ENCODE measurements at places on chromosomes 13 and 19.

GRCh38 chr19:3094601-3095440, 659 bp downstream of the GNA11 start:
- DNase-seq, result no peak

DNA sequence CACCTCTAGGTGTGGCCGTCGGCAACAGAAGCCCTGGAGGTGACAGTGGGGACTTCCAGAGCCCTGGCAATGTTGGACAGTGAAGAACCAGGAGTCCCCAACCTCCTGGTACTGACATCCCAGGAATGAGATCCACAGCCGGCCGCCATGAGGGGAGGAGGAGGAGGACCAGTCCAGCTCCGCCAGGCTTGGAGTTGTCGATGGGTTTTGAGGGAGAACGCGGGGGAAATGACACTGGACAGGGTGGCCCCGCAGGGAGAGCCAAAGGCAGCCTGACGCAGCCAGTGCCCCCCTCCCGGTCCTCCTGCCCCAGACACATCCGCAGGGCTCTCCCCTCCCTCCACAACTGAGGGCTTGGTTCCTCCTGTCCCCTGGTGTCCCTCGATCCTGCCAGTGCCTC, 57.9 kb downstream of the SPACA7 start:
- DNase-seq, result no peak

GRCh38 chr13:71685072-71685471, 181.9 kb downstream of the DACH1 start:
- no peak for DNase-seq

DNA sequence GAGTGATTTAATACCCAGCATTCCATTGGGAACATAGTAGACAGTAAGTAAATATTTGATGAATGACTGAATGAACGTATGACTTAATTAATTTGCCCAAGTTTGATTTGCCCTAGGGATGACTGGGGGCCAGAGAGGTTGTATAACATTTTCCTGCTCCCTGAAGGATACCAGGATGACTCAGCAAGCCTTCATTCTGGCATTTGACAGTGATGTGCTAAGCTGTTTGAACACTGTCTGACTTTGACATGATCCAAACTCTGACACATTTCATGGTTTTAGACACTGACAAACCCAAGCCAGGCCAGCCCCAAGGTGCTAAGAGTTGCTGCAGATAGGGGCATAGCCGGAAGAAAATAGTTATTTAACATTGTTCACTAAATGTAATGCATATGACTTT, 53.4 kb upstream of the KLF12 start:
- no peak for DNase-seq

GRCh38 chr13:67043901-67044300, 186.2 kb downstream of the PCDH9 start:
- no peak for DNase-seq

- no peak for DNase-seq
Measured at GRCh38 chr13:40434516-40435397, 231.7 kb downstream of the FOXO1 start.

DNA sequence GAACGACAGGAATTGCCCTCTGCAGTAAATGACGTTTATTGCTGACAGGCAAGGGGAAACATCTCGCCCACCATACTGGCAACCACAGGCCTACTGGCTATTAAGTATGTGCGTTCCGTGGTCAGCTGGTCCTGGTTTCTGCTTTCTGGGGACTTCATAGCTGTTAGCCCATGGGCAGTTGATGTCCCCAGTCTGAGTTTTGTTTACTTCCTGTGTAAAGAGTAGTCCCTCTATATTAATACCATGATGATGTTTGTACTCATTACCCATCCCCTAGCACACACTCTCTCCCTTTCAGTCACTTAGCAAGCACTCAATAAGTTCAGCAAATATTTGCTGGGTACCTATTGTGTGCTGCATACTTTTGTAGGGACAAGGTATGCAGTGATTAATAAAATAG, 6.5 kb upstream of the MIA start:
- DNase-seq, result no peak

- DNase-seq, result no peak
Measured at GRCh38 chr13:58018865-58019264, 387.3 kb downstream of the PCDH17 start.

GRCh38 chr13:112072534-112073244, 5.7 kb downstream of the SOX1 start:
- DNase-seq, result peak; percentile 90

- no peak for DNase-seq
Measured at GRCh38 chr13:95298971-95299621, 2.2 kb downstream of the ABCC4 start.

- DNase-seq, result no peak
Measured at GRCh38 chr19:12828494-12828893, 5.9 kb downstream of the RTBDN start.

DNA sequence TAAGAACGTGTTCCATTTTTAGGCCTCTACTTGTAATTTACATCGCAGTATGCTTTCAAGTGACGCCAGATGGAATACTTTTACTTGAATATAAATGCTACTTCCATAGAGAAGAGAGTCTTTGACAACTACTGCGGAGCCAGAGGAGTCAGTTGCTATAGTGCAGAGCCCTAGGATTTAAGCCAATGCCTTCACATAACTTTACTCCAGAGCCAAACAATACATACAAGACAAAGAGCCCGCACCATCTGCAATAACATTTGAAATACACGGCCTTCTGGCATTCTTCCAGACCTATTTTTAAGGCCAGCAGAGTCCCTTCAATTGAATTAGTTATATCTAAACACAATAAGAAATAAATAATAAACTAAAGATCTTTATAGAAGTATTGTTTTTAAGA, 59.4 kb downstream of the XPO4 start:
- no peak for DNase-seq

GRCh38 chr19:50358483-50359327, 6.7 kb downstream of the NAPSA start:
- DNase-seq, result peak; percentile 70

DNA sequence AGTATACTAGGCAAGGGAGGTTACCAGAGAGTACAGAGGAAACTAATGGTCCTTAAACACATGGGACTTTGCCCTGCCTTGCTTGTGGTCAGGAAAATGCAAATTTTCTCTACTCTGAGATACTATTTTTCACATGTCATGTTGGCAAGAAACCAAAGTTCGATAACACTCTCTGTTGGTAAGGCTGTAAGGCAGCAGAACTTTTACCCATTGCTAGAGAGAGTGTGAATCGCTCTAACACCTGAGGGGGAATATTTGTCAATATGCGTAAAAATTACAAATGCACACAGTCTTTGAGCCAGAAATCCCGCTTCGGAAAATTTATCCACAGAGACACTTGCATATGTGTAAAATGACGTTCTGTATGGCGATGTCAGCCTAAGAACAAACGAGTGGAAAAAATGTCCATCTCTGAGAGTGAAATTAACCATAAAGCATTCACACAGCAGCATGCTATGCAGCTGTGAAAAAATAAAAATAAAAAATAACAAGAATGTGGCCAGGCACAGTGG, 9.5 kb upstream of the RFX1 start:
- DNase-seq, result no peak

- DNase-seq, result peak; percentile 79
Measured at GRCh38 chr19:940591-941291, 14.9 kb downstream of the ARID3A start.

GRCh38 chr19:2981898-2982297, 4.5 kb downstream of the TLE6 start:
- no peak for DNase-seq

DNA sequence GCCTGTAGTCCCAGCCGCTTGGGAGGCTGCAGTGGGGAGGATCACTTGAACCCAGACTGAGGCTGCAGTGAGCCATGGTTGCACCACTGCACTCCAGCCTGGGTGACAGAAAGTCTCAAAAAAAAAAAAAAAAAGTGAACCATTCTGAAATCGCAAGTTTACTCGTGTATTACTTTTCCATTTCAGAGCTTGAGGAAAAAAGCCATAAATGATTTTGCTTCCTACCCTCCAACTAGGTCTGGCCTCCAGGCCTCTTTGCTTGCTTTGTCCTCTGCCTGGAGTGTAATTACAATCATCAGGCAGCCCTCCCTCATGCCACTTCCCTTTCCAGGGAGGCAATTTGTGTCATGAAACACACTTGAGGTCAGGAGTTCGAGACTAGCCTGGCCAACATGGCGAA, 8.5 kb downstream of the BLVRB start:
- no peak for DNase-seq

GRCh38 chr13:91135376-91135775, 212.1 kb upstream of the MIR17HG start:
- no peak for DNase-seq

Measured in NCI-H345 (cell line).